ENCODE measurements at places on chromosomes 5 and 9.

DNA sequence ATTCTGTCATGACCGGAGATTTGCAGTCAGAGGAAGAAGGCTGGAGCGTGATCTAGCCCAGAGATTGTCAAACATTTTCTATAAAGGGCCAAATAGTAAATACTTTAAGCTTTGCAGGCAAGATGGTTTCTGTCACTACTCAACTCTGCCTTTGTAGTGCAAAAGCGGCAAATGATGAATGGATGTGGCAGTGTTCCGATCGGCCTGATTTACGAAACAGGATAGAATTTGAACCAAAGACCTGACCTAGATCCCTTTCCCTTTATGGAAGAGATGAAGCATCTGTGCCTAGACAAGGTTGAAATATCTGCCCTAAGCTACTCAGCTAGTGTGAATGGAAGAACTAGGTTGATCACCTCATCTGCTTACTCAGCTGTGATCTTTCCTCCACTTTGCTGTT, 209.5 kb downstream of the YTHDC2 start:
- no peak for DNase-seq

- no peak for DNase-seq
These were observed 3.7 kb downstream of the PLAC8L1 start for GRCh38 chr5:146101646-146102045.

DNA sequence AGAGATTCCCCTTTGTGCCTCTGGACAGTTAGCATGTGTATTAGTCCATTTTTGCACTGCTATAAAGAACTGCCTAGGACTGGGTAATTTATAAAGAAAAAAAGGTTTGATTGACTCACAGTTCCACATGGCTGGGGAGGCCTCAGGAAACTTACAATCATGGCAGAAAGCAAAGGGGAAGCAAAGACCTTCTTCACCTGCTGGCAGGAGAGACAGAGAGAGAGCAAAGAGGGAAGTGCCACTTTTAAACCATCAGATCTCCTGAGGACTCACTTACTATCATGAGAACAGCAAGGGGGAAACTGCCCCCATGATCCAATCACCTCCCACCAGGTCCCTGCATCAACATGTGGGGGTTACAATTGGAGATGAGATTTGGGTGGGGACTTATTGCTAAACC, 6.0 kb downstream of the CFAP90 start:
- no peak for DNase-seq

GRCh38 chr9:110919609-110920008, 118.7 kb downstream of the LPAR1 start:
- no peak for DNase-seq

GRCh38 chr5:145984072-145984471, 47.7 kb downstream of the SH3RF2 start:
- DNase-seq, result no peak

- DNase-seq, result no peak
These were observed 764 bp upstream of the VDAC1 start for GRCh38 chr5:134005417-134006061.

DNA sequence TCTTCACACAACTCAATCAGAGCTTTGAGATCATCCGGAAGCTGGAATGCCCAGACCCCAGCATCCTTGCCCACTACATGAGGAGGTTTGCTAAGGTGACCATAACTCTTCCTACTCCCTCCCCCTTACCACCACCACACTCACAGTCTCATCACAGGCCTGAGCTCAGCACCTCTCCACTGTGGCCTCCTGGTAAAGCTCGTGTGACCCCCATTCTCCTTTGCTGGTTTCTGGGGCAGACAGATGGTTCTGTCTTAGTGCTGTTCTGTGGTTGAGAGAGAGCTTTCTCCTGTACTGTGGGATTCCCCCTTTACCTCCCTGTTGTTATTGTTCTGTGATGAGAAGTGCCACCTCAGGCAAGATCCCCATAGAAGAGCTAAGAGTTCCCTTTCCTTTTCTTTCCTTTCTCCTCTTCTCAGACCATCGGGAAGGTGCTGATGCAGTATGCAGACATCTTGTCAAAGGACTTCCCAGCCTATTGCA, 92.7 kb upstream of the RUSC2 start:
- DNase-seq, result no peak

GRCh38 chr5:29984156-29984540, 1209.3 kb upstream of the CDH6 start:
- no peak for DNase-seq

GRCh38 chr5:9716838-9717281, 86.7 kb upstream of the TAS2R1 start:
- DNase-seq, result no peak

DNA sequence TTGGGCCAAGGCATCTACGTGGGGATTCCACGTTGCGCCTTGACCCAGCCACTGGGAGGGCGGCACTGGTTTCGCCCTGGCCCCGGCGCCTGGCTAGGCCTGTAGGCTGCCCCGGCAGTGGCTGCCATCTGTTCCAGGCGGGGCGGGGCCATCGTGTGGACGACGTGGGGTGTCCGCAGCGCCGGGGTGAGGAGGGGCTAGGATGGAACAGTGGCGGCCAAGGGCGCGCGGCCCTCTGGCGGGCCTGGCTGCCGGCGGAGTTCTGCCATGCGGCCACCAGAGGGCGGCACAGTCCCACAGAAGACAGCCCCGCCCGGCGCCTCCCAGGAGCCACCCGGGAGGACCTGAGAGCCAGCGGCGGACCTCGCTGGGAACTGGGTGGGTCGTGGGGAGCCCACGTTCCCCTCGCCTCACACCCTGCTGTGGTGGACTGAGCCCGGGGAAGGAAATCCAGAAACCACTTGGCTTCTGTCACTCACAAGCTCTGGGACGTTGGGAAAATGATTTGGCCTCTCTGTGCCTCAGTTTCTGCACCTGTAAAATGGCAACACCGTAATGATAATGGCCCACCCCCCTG, 22.6 kb upstream of the RAPGEF1 start:
- peak; percentile 75 for DNase-seq

DNA sequence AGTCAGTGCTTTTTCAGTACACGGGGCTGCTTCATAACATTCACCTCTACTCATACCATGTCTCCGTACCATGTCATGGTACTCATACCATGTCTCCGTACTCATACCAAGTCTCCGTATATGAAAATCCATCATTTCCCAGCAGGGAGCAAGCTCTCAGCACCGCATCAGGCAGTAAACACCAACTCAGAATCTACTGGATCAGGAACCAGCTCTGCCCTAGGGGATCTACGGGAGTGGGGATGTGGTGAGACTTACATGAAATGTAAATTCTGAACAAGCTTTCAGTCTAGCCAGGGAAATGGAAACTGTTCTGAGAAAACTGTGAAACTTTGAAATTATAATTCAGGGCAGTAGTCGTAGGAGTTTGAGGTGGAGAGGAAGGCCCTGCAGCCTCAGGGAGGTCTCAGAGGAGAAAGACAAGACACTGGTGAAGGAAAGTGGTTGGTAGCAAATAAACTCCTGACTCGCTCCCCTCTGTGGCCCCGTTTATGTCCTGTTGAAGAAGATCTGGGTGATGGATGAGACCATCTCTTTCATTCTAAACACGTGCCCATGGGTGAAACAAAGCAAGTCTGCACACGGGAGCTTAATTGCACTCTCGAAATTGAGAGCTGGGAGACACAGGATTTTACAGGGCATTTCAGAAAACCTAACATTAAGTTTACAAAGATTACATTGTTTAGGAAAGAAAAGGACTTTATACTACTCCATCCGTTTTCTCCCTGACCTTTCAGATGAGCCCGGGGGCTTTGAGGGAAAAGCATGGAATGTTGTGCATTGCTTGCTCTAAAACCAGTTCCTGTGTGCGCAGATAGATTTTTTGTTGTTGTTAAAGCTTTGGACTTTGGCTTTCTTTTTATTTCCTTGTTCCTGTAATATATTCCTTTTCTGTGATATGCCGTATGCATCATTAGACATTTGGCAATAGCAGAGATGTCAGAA, 26.8 kb downstream of the ACTBL2 start:
- DNase-seq, result no peak

- DNase-seq, result no peak
These were observed 66.1 kb downstream of the PTPDC1 start for GRCh38 chr9:94150279-94150828.

GRCh38 chr9:98491828-98492227, 216.9 kb downstream of the GABBR2 start:
- DNase-seq, result no peak

- DNase-seq, result peak; percentile 54
These were observed 26.2 kb downstream of the TCF7 start for GRCh38 chr5:134140530-134141201.

DNA sequence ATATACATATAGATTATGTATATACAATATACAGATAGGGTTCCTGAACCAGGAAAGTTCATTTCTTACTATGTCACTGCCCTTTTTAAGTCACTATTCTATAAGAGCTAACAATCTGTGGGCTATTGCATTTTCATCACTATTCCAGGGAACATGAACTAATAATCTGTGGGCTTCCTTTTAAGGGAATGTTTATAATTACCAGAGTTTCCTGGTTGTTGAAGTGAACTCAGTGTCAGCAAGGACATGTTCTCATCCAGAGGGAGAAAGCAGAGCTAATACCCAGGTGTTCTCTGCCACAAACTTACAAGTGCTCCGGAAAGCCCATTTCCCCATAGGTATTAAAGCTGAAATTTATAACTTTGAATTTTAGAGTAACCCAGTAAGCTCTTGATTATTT, 69.6 kb downstream of the CWC27 start:
- no peak for DNase-seq

DNA sequence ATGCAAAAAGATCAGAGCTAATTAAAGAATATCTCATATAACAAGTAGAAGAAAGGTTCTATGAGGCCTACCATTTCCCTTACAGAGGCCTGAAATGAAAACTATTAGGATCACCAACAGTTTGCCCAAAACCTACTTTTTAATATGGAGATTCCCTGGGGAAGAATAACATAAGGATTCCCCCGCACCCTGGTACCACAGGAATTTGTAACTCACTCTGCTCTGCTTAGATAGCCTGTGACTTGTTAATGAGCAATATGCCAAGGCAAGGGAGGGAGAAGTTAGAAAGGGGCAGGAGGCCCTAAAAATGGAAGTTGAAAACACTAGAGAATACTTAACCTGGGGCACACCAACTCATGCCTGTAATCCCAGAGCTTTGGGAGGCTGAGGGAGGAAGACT, 107.0 kb downstream of the CDH6 start:
- no peak for DNase-seq

DNA sequence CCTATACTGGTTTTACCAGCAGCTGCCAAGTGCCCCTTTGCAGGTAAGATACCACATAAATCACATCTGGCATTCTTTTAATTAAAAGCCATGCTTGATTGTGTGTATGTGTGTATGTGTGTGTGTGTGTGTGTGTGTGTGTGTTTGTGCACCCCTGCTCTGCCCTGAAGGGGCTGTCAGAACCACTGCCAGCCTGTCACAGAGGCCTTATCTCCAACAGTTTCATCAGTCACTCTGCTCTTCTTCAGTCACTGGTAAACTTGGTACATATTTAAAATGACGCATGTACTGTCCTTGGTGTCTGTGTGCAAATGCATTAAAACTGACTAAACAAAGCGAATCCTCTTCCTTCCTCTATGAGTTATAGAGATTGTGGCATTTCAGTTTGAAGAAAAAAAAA, 19.0 kb upstream of the NR5A1 start:
- no peak for DNase-seq

DNA sequence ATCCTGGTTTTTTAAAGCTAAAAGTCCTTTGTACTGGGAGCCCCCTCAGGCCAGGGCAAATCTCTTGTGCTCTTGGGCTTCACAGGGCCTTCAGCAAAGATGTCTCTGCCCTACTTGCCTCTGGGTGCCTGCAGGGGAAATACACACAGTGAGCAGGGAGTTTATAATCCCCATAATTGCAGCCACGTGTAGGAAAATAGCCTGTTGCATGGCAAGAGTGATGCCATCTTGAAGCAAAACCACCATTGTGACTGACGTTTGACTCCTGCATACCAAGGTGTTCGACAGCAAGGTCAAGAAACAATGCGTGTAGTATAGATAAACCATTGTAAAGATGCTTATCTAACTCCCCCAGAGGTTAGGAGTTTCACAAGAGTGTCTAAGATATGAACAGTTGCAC, 11.4 kb upstream of the IL3 start:
- no peak for DNase-seq

DNA sequence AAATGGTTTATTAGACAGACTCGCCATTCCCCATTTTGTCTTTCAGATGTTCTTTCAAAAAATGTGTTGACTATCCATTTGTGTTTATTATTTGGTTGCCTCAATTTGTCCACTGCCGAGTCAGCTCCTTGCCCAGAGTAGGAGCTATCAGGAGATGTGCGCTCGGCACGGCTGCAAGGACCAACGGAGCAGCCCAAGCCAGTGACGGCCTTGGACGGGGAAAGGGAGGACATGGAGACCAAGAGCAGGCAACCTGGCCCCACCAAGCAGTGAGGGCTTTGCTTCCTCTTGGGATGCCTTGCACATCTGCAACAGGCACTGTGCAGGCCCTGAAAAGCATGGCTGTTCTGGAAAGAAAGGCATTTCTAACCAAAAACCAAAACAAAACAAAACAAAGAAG, 69.8 kb downstream of the DEPDC1B start:
- no peak for DNase-seq

DNA sequence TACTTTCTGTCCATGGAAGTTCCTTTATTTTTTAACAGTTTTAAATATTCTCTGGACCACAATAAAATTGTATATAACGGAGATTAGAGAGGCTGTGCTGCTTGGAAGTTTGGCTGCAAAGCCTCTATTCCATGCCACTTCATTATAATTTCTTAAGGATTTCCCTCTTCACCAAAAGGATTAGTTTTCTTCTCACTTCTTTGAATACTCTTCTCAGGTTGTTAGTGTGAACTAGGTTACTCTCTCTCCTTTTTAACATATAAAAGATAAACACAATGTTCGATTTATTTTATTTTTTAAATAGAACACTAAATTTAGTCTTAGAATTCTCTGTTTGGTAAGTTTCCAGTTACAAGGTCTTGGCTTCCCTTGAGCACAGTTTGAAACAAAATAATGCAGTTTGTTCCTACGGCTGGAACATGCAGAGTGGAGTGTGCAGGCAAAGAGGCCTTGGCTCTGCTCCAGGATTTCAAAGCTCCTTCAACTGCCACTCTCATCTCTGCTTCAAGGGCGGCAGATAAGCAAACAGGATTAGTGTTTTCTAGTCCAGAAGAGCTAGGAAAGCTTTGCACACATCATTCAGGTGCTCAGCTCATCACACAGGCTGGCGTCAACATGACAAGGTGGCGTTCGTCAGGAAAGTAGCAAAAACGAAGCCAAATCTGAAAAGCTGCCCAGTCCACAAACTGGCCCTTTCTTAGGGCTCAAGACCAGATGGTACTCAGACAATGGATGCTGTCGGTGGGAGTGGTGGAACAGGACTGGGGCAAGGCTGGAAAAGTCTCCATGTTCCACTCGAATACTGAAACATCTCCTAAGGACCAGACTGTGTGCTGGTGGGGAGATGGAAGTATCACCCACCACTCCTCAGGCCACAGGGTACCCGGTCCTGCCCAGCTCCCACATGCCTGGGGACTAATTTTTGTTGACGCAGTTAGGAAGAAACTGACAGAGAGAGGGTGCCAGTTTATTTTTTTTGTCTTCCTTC, 286.6 kb downstream of the CRB2 start:
- no peak for DNase-seq

GRCh38 chr5:3417376-3417943, 178.2 kb upstream of the IRX1 start:
- no peak for DNase-seq

- DNase-seq, result peak; percentile 18
These were observed 29.7 kb downstream of the TEX10 start for GRCh38 chr9:100322954-100323536.

Data from memory B cell (primary cell).